ENCODE measurements at places on chromosomes 7 and 10.
A peak's percentile ranks its signal among the peaks of the same experiment; 100 is the strongest.

- no peaks in the 10 kb centered on the region for H3K4me1 ChIP-seq
- no peaks in the 10 kb centered on the region for H3K36me3 ChIP-seq
- DNase-seq = peak; percentile 25
- H3K27ac ChIP-seq = no peak overlapping the region
- no peaks in the 10 kb centered on the region for H3K27me3 ChIP-seq
Observed at GRCh38 chr7:43439631-43440401, 143.1 kb upstream of the STK17A start.

- no peak for DNase-seq
- H3K27me3 ChIP-seq = no peaks in the 10 kb centered on the region
- H3K4me3 ChIP-seq = no peak overlapping the region
- H3K36me3 ChIP-seq = no peaks in the 10 kb centered on the region
Observed at GRCh38 chr10:33676606-33677339, 342.3 kb upstream of the NRP1 start.

GRCh38 chr7:30575910-30576309 is 18.8 kb upstream of the GARS1 start:
- no peak overlapping the region for H3K4me3 ChIP-seq
- H3K27ac ChIP-seq = no peak overlapping the region
- no peaks in the 10 kb centered on the region for H3K36me3 ChIP-seq
- H3K4me1 ChIP-seq = no peaks in the 10 kb centered on the region
- H3K27me3 ChIP-seq = no peaks in the 10 kb centered on the region

- H3K27ac ChIP-seq = no peak overlapping the region
- peaks cover 9% of the 10 kb centered on the region for H3K27me3 ChIP-seq
- H3K4me3 ChIP-seq = no peak overlapping the region
- no peaks in the 10 kb centered on the region for H3K36me3 ChIP-seq
- DNase-seq = no peak
Observed at GRCh38 chr10:103502849-103503660, 9.6 kb downstream of the NEURL1 start.

DNA sequence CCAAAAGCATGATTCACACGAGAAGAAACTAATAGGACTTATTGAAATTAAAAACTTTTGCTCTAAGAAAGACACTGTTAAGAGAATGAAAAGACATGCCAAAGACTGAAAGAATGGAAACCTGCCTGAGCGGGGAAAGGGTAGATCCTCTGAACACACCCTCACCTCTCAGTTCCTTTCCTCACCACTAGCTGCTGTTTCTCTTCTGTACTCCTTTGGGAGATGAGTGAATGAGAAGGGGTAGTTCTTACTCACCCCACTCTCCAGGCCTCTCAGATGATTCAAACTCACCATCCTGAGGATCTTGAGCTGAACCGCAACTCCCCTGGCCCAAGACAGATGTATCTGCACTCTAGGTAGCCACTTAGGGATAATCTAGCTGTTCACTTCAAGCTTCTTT is 41.9 kb downstream of the IQUB start:
- peaks cover 3% of the 10 kb centered on the region for H3K4me1 ChIP-seq
- DNase-seq = no peak
- H3K36me3 ChIP-seq = no peaks in the 10 kb centered on the region
- H3K4me3 ChIP-seq = no peak overlapping the region
- no peak overlapping the region for H3K27ac ChIP-seq
- H3K27me3 ChIP-seq = no peaks in the 10 kb centered on the region

DNA sequence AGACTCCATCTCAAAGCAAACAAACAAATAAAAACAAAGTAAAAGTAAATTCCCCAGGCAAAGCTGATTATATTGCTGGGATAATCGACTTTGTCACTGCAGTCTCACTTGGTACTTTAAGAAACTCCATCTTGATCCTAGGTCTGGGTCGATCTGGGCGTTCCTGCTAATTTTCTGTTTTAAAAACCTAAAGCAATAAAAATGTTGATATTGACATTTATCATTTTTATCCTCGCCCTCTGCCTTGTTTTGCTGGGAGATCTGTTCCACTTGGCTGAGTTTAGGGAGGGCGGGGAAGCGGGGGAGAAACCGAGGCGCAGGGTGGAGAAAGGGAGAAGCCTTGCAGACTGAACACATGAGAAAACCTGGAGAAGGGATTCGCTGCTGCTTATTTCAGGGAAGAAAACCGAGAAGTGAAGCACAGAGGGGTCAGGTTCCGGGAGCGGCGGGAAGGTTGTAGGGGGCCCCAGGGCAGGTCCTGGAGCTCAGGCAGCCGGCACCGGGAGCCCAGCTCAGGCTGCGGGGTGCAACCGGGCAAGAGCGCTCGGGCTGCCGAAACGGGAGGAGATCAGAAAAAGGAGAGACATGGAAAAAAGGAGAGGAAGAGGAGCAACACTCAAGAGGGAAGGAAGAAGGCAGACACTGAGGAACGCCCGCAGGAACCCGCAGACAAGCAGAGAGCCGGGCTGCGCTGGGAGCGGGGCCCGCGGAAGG is 27.3 kb upstream of the KMT2C start:
- DNase-seq = no peak
- peak overlapping the region; percentile 88 for H3K27ac ChIP-seq
- H3K36me3 ChIP-seq = no peaks in the 10 kb centered on the region
- peak overlapping the region; percentile 49 for H3K4me3 ChIP-seq
- H3K27me3 ChIP-seq = no peaks in the 10 kb centered on the region

DNA sequence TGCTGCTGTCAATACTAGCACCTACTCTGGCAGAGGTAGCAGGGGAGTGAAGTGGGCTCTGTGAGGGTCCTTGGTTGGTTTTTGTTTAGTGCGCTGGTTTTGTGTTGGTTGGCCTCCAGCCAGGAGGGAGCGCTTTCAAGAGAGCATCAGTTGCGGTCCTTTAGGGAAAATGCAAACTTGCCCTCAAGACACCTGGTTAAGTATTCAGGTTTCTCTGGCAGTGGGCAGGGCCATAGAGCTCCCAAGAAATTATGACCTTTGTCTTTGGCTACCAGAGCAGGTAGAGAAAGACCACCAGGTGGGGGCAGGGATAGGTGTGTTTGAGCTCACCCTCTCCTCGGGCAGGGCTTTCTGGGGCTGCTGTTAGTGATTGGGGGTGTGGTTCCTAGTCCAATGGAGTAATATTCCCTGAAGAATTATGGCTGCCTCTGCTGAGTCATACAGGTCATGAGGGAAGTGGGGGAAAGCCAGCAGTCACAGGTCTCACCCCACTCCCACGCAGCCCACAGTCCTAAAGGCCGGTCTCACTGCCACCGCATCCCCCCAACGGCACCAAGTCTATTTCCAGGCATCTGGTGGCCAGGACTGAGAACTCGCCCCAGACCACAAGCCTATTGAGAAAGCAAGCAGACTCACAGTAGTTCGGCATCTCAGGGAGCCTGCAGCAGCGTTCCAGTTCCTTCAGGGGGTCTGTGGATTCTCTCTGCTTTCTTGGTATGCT is 280.5 kb downstream of the SFMBT2 start:
- no peak overlapping the region for H3K4me3 ChIP-seq
- H3K4me1 ChIP-seq = no peaks in the 10 kb centered on the region
- H3K27ac ChIP-seq = no peak overlapping the region
- H3K36me3 ChIP-seq = no peaks in the 10 kb centered on the region
- DNase-seq = no peak

GRCh38 chr7:35646289-35647023 is 48.5 kb downstream of the HERPUD2 start:
- H3K4me1 ChIP-seq = peaks cover 44% of the 10 kb centered on the region
- no peak overlapping the region for H3K4me3 ChIP-seq
- H3K27me3 ChIP-seq = no peaks in the 10 kb centered on the region

DNA sequence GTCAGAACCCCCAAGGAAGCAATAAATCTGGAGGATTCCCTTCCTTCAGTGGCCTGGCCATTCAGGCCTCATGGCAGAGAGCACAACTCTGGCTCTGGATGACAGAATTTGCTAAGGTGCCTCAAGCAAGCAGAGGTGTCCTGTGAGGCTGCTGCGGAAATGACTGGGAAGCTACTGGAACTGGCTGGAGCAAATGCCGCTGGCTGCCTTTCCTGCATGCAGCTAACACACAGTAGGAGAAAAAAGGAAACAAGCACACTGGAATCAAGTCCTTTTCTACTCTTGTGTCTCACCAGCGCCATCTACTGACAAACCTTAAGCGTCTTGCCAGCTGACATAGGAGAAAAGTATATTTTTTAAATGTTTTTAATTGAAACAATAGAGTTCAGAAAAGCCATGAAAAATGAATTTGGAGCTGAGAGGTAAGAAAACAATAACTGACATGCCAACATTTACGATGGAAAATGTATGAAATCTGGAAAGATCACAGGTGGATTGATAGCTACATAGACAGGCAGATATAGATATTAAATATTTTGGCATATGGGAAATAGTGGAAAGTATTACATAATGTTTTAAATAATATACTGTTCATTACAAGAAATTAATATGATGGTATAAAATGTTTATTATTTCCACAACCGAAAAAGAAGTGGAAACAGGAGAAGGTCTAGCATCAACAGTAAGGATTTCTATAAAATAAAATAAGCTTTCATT is 951.6 kb downstream of the ANKRD7 start:
- DNase-seq = no peak
- H3K27ac ChIP-seq = no peak overlapping the region
- no peaks in the 10 kb centered on the region for H3K4me1 ChIP-seq

- no peak overlapping the region for H3K27ac ChIP-seq
- H3K4me1 ChIP-seq = no peaks in the 10 kb centered on the region
- no peaks in the 10 kb centered on the region for H3K36me3 ChIP-seq
- peak overlapping the region; percentile 18 for H3K4me3 ChIP-seq
- DNase-seq = peak; percentile 33
- no peaks in the 10 kb centered on the region for H3K27me3 ChIP-seq
Observed at GRCh38 chr10:124354411-124355382, 64.0 kb downstream of the OAT start.

DNA sequence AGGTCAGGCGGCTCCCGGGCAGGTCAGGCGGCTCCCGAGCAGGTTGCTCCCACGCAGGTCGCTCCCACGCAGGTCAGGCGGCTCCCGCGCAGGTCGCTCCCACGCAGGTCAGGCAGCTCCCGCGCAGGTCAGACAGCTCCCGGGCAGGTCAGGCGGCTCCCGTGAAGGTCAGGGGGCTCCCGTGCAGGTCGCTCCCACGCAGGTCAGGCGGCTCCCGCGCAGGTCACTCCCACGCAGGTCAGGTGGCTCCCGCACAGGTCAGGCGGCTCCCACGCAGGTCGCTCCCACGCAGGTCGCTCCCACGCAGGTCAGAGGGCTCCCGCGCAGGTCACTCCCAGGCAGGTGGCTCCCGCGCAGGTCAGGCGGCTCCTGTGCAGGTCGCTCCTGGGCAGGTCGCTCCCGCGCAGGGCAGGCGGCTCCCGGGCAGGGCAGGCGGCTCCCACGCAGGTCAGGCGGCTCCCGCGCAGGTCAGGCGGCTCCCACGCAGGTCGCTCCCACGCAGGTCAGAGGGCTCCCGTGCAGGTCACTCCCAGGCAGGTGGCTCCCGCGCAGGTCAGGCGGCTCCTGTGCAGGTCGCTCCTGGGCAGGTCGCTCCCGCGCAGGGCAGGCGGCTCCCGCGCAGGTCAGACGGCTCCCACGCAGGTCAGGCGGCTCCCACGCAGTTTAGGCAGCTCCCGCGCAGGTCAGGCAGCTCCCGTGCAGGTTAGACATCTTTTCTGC is 30.7 kb downstream of the PTPRN2 start:
- H3K27ac ChIP-seq = no peak overlapping the region
- no peak overlapping the region for H3K4me3 ChIP-seq
- no peaks in the 10 kb centered on the region for H3K4me1 ChIP-seq
- H3K36me3 ChIP-seq = no peaks in the 10 kb centered on the region
- H3K27me3 ChIP-seq = no peaks in the 10 kb centered on the region

- H3K4me3 ChIP-seq = no peak overlapping the region
- H3K27me3 ChIP-seq = peaks cover 13% of the 10 kb centered on the region
- H3K36me3 ChIP-seq = no peaks in the 10 kb centered on the region
- H3K4me1 ChIP-seq = no peaks in the 10 kb centered on the region
- no peak for DNase-seq
- H3K27ac ChIP-seq = no peak overlapping the region
Observed at GRCh38 chr7:156927571-156928405, 21.7 kb upstream of the NOM1 start.

GRCh38 chr7:73707045-73707631 is 12.3 kb downstream of the STX1A start:
- no peak overlapping the region for H3K4me3 ChIP-seq
- no peaks in the 10 kb centered on the region for H3K27me3 ChIP-seq
- H3K4me1 ChIP-seq = peaks cover 20% of the 10 kb centered on the region
- H3K36me3 ChIP-seq = no peaks in the 10 kb centered on the region

GRCh38 chr7:126001349-126001748 is 1071.7 kb upstream of the POT1 start:
- H3K4me1 ChIP-seq = no peaks in the 10 kb centered on the region
- H3K27me3 ChIP-seq = no peaks in the 10 kb centered on the region
- no peak for DNase-seq
- no peaks in the 10 kb centered on the region for H3K36me3 ChIP-seq
- no peak overlapping the region for H3K4me3 ChIP-seq
- H3K27ac ChIP-seq = no peak overlapping the region

GRCh38 chr7:140923358-140924006 is 1.2 kb downstream of the BRAF start:
- DNase-seq = no peak
- H3K4me1 ChIP-seq = peaks cover 8% of the 10 kb centered on the region
- no peaks in the 10 kb centered on the region for H3K36me3 ChIP-seq
- peak overlapping the region; percentile 97 for H3K4me3 ChIP-seq
- peak overlapping the region; percentile 98 for H3K27ac ChIP-seq

GRCh38 chr7:111568419-111568818 is 6.1 kb upstream of the IMMP2L start:
- H3K36me3 ChIP-seq = no peaks in the 10 kb centered on the region
- H3K4me1 ChIP-seq = no peaks in the 10 kb centered on the region
- H3K27ac ChIP-seq = no peak overlapping the region
- DNase-seq = no peak

DNA sequence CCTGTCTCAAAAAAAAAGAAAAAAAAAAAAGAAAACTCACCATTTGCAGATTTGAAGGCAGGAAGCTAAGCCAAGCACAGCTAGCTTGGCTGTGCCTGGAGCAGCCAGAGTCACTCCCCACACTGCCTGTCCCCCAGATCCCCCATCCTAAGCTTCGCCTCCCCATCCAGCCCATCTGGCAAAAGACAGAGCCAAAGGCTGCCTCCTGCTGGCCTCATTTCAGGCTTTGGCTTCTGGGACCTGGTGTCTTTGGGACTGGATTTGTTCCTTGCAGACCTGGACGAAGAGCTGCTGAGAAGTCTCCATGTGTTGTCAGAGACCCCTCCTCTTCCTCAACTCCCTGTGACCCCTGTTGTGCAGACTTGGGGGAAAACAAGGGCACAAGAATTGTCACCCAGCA is 8.1 kb downstream of the ASL start:
- no peaks in the 10 kb centered on the region for H3K4me1 ChIP-seq
- H3K36me3 ChIP-seq = peaks cover 12% of the 10 kb centered on the region
- H3K27ac ChIP-seq = no peak overlapping the region

DNA sequence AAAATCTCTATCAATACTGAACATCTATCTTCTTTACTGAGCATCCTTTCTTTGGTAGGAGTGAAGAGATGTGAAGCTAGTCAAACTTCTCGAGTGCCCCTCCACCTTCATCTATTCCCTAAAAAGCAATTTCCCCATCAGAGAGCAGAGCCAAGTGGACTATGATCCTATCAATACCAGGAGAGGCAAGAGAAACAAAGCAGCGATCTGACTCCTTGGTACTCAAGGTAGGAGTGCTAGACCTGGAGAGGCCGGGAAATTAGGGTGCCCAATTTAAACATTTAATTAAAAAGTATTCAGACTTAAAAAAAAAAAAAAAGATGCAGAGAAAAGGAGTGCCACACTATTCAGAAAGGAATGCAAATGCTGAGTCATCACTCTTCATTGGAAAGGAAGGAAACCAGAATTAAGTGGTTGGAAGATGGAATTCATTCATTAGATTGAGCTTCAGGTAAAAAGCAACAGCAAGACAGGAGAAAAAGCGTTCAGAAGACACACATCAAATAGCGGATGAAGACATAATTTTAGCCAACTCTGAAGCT is 1.6 kb downstream of the TIAL1 start:
- H3K36me3 ChIP-seq = no peaks in the 10 kb centered on the region
- peak overlapping the region; percentile 98 for H3K27ac ChIP-seq
- peaks cover 50% of the 10 kb centered on the region for H3K4me1 ChIP-seq
- H3K27me3 ChIP-seq = no peaks in the 10 kb centered on the region

Measured in transverse colon (tissue), 4 donors.